H54 (cell line): ENCODE measurements at places on chromosomes 2 and 18.

DNA sequence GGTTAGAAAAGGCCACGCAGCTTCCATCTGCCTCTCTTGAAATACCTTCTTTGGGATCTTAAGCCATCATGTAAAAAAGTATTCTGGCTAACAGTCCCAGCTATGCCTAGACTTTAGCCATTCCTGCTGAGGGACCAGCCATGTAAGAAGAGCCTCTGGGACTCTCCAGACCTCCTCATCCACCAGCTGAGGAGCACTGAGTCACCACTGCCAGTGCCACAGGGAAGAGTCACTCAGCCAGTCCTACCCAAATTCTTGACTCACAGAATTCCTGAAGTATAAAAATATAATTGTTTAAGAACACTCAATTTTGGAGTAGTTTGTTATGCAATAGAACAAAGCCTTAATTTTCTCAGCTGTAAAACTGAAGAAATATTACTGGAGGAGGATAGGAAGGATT, 436.7 kb downstream of the ZEB2 start:
- DNase-seq, result peak; percentile 24

GRCh38 chr2:118853651-118854291, 6.3 kb upstream of the EN1 start:
- DNase-seq, result no peak

DNA sequence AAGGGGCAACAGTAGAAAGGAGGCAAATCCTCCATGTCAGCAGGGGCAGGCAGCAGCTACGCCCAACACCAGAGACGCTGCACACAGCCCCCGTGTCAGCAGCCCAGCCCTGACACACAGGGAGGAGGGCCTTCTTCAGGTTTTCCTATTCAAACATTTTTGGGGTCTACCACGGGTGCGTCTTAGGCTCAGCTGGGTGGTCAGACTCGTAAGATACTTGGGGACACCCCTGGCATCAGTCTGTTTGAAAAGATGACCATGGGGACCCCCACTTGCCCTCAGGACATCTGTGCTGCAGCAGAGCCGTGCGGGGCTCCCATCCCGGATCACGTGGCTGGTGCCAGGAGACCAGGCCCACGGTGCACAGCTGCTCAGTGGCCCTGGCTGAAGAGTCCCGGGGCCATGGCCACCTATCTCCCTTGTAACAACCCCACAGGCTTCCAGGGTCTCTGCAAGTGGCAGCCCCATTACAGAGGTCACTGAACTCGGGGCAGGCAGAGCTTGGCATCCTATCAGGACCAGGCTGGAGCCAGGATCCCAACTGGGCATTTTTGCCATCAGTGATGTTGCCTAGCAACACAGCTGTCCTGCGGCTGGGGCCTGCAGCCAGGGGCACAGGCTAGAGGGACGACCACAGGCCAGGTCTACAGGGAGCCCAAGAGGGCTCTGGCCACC, 82.5 kb downstream of the EDAR start:
- DNase-seq, result no peak

GRCh38 chr18:24114924-24115549, 23.8 kb upstream of the CABYR start:
- no peak for DNase-seq

DNA sequence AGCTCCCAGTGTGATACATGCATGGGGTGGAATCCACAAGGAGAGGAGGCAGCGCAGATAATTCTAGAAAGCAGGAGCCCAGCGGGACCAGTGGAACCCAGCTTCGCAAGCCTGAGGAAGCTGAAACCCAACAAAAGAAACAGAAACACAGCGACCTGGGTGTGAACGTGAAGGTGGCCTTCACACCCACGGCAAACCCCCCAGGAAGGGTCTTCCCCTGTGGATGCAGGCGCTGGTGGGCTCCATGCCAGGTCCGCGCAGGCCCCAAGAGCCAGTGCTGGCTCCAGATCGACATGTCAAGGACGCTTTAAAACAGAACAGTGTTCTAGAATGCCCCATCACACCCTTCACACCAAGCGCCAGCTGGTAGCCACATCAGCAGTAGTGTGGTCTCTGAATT, 22.1 kb downstream of the KIF1A start:
- no peak for DNase-seq

GRCh38 chr2:101223814-101224231, 28.9 kb upstream of the CNOT11 start:
- no peak for DNase-seq

DNA sequence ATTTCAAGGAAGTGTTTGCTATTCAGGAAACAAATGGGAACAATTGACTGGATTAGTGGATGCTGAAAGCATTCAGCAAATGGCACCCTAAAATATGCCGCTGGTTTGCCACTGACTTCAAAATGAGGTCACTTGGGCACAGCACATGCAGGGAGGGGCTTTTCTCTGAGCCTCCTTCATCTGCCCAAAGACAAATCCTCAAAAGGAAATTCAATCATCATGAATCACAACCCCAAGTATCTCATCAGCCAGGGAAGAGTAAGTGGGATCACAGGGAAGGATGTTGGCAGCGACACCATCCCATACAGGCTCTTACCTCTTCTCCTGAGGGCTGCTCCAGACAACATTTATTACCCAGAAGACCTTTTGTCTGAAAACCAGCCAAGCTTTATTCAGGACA, 14.4 kb upstream of the SP140L start:
- peak; percentile 40 for DNase-seq

GRCh38 chr2:69383176-69383812, 3.7 kb downstream of the GFPT1 start:
- no peak for DNase-seq

DNA sequence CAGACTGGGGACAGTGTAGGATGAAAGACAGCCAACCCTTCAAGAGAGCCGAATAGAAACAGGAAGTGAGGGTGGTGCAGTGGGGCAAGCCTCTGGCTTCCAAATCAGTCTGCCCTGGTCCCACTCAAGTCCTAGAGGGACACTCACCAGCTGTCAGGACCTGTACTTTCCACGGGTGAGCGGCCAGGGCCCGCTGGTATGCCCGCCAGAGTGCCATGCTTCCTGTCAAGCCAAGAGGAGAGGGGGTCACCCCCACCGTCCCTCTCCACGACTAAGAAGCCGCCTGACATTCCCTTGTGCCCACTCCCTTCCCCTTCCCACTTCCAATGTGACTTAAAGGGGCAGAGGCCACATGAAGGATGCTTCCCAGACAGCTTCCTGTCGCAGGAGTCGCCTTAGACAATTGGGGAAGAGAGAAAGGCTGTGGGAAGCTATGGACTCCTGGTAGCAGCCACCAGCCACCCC, 564 bp downstream of the MPV17 start:
- DNase-seq, result no peak

DNA sequence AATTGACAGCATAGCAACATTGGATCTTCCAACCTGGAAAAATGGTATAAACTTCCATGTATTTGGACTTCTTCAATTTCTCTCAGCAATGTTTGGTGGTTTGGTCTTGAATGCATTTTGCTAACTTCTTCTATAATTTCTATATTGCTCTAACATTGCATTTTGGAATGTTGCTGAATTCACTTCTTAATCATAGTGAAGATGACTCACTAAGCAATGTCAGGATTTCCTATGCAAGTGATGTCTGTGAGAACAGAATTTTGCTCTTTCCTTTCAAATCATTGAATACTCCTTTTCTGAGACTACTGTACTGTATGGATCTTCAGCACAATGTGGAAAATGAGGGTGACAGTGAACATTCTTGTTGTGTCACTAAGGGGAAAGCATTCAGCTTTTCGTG, 28.9 kb upstream of the CDH19 start:
- DNase-seq, result no peak
